Germinal center (tissue), 1 donor: ENCODE measurements at places on chromosomes 1 and 21.

DNA sequence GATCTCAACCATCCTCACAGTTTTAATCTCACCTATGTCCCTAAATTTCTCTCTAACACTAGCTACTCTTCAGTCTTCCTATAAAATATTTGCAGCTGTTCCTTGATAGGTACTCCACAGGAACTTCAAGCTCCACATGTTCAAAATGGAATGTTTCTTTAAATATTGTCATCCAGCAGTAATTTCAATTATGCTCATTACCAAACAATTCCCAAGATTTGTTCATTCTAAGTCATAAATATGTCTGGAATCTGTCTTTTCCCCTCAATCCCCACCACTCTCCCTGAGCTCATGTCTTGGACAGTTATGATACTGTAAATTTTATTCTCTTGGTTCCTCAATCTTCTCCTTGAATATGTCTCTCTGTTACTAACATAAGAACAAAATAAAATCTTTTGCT, 214.4 kb downstream of the NRIP1 start:
- no peak for DNase-seq

DNA sequence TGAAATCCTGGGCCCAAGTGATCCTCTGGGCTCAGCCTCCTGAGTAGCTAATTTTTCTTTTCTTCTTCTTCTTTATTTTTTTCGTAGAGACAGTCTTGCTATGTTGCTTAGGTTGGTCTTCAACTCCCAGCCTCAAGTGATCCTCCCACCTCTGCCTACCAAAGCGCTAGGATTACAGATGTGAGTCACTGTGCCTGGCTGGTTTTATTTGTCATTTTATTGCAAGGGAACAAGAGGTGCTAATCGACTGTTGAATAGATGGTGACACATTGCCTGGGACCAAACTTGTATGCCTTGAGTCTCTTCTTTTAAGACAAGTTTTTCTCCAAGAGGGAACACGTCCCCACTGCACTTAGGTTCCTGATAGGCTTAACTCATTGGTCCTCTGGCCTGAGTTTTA, 20.0 kb upstream of the KLHDC8A start:
- no peak for DNase-seq

GRCh38 chr1:228314658-228315483, 91.8 kb downstream of the TRIM11 start:
- no peak for DNase-seq

DNA sequence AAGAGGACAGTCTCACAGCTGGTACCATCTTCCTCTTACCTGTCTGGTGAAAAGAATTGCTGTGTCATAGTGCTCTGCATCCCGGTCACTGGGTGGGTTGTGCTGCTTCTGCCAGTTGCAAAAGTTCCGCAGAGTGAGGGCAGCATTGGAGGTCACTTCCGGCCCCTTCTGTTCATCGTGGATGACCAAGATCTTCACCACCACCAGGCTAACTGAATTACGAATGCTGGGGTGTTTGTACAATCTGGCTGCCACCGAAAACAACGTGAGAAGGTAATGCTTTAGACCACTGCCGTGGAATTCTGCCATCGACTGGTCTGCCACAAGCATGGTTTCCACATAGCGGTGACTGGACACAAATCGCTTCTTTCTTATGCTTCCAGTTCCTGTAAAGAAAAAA, 2.9 kb downstream of the ADAMTS1 start:
- DNase-seq, result no peak

DNA sequence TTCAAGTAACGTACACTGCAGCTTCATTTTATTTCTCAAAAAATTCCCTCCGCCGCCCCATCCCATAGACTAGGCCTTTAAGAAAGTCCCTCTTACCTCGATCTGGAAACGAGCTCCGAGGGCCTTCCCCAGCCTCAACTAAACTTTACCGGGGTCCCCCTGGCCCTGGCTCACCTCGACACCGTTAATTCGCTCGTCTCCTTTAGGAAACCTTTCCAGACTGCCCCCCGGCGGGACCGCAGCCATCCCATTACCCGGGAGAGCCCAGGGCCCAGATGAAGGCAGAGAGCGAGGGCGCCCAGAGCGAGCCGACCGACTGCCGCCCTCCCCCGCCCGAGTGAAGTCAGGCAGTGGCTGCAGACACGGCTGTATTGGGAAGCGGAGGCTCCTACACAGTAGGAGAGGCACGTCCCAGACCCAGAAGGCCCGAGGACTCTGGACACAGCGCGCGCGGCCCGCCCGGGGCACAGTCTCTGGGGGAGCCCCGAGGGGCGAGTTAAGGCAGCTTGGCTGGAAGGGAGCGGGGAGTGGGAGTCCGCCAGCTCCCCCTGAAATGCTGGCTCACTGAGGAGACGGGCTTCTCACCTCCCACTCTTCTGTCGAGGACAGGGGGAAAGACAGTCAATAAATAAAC, 14.6 kb downstream of the SEMA6C start:
- no peak for DNase-seq

GRCh38 chr1:6098303-6099215, 52.9 kb downstream of the KCNAB2 start:
- DNase-seq, result no peak

- DNase-seq, result no peak
These were observed 12.6 kb downstream of the MAP3K21 start for GRCh38 chr1:233340031-233340555.

- DNase-seq, result no peak
These were observed 94.7 kb upstream of the WNT4 start for GRCh38 chr1:22237433-22238093.

GRCh38 chr1:76153841-76154205, 79.3 kb downstream of the ST6GALNAC3 start:
- DNase-seq, result no peak

- no peak for DNase-seq
These were observed 50.7 kb upstream of the IRF2BP2 start for GRCh38 chr1:234660536-234661316.
